Muscle of leg (tissue), 16 donors: ENCODE measurements at places on chromosomes 4 and X. TPM values are rescaled to one million over a fixed set of nuclear protein-coding genes. Genes with fewer than 3 reads are reported as not detected.

The FRMD7 gene
- total RNA-seq, result 1.3 TPM

The CABS1 gene
- total RNA-seq, result not detected

The CXCL8 gene
- total RNA-seq, result 4.0 TPM

The PNMA6F gene
- total RNA-seq, result not detected

The FAM50A gene
- total RNA-seq, result 38.0 TPM

The CCNQ gene
- total RNA-seq, result 14.1 TPM

The RXFP1 gene
- total RNA-seq, result 1.1 TPM

The HMGN5 gene
- 1.3 TPM for total RNA-seq

The C1QTNF7 gene
- 2.8 TPM for total RNA-seq

The SMS gene
- 69.9 TPM for total RNA-seq

The PASD1 gene
- total RNA-seq, result 0.04 TPM

The LEF1 gene
- total RNA-seq, result 3.4 TPM

The HS3ST1 gene
- 0.09 TPM for total RNA-seq

The TRIM75 gene
- 0.09 TPM for total RNA-seq

The GAGE12E gene
- total RNA-seq, result not detected

The CT45A2 gene
- total RNA-seq, result not detected

The JCHAIN gene
- total RNA-seq, result 2.3 TPM

The BCLAF3 gene
- total RNA-seq, result 6.7 TPM

The IQSEC2 gene
- total RNA-seq, result 11.3 TPM

The DGAT2L6 gene
- not detected for total RNA-seq

The GPR82 gene
- total RNA-seq, result 0.04 TPM

The MCTS1 gene
- 41.5 TPM for total RNA-seq

The FAM149A gene
- total RNA-seq, result 9.4 TPM

The GATB gene
- 15.4 TPM for total RNA-seq

The TRAM1L1 gene
- 5.6 TPM for total RNA-seq

The CHIC1 gene
- total RNA-seq, result 9.0 TPM
